ENCODE measurements at places on chromosomes 5 and 9.

- DNase-seq, result no peak
These were observed 27.0 kb downstream of the ALDH1A1 start for GRCh38 chr9:72925891-72926290.

DNA sequence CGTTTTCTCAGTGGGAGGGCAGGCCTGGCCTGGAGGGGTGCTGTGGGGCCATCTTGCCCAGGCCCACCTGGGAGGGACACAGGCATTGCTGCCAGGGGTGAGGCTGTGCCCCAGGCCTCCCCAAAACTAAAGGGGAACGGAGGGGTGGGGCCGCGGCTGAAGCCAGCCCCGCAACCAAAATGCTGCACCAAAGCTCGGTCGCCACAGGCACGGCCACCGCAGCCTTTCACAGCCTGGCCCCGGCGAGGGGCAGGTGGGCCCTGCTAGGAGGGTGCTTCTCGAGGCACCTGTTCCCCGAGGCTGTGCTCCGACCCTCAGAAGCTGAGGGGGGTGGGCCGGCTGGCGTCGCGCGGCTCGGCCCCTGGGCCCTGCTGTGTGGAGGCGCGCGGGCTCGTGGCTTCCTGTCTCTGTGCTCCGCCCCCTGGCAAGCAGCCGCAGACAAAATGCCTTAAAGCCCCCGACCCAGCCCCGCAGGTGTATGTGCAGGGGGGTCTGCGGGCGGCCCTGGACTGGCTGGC is 57.6 kb downstream of the JAK2 start:
- DNase-seq, result no peak

- no peak for DNase-seq
These were observed 791.9 kb upstream of the CDH6 start for GRCh38 chr5:30401479-30402058.

DNA sequence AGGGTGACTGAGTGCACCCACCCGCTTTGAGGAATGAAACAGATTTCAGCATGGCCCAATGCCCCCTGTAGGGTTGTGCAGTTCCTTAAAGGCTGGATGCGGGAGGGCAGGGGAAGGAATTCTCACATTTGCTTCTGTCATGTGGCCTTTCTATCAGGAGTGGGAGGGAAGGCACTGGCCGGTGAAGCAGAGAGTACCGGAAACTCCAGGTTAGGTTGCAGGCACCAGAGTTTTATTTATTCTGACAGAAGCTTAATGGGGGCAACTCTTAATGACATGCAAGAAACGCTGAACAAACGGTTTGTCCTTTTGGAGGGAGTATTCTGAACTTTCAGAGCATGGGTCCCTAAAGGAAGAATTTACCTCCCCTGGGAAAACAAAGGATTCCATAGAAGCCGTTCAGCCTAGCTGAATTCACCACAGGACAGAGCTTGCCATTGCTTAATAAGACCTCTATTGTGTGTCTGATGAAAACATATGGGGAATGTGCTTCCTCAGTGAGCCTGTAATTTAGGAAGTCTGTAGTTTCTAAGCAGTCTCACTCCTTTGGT is 44.1 kb upstream of the EQTN start:
- DNase-seq, result no peak

DNA sequence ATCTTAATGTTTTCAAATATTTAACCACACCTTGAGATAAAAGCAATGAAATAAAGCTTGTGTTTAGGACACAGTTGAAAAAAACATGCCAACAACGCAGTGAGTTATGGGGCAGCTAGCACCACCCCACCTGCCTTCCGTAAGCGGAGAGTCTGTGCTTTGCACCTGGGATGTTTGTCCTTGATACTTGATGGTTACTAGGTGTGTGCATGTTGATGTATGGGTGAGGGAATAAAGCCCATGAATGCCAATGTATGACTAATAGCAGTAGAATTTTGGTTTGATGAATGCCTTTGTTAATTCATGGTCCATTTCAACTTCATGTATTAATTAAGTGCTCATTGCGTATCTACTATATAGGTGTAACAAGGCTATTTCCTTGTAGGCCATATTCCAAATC is 74.0 kb downstream of the PCSK5 start:
- DNase-seq, result no peak

DNA sequence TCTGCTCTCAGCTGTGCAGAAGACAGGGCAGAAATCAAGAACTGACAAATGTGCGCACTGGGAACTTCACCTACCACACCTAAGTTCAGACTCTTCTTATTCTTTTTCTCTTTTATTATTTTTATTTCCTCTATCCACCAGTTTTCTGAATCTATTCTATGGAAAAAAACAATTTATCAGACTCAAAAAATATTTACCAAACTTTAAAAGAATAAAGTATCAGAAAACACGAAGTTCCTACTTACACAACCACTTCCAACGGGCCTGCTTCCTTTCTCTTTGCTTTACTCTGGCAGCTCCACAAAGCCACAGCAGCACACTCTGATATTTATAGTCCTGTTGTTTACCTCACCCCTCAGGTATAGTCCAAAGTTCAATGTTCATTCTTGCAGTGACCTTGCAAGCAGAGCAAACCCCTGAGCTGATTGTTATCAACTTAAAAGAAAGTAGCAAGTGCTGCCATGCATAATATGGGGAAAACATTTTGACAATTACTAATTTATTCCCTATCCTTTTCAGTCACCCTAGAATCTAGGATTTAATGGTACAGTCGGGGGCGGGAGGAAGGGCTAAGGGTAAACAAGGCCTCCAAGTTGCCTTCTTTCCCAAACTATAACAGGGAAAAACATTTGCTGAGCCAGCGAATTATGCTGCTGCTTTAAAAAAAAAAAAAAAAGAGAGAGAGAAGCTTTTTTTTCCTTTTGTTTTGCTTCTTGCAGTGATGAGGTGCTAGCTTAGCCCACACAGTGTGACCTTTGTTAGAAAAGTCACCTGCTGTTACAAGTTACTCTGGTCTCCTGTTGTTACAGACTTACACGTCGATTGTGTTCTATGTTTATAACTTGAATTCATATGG is at the start of gene SELENOP:
Gene SELENOP (minus strand): TSS at position 302 of the 856 bp plus-strand sequence. CDS start 3,539 bp downstream, outside the sequence.
- DNase-seq, result no peak

GRCh38 chr5:166031926-166032325 is 2259.5 kb upstream of the WWC1 start:
- DNase-seq, result no peak

DNA sequence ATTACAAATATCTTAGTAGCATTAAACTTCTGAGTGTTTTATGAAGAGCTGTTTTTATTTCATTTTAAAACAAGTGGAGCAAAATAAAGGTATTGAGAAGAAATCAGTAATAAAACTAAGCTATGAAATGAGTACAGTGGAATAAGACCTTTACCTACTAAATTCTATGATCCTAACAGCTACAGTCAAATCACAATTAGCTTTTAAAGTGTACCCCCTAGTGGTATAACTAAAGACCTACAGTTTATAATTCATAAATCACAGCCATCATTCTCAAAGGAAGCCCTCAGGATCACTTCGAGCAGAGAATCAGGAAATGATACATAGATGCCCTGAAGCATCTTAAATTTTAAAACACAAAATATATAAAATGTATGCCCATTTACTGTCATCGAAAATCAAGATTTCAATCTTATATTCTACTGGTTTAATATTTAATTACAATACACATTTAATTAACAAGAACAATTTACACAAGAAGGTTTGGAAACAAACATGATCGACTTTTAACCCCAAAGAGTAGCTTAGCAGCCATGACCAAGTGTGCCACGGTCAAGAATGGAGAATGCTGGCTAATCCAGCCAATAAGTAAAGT is 12.3 kb downstream of the CCNH start:
- no peak for DNase-seq

GRCh38 chr5:84693256-84693655 is 308.6 kb upstream of the EDIL3 start:
- DNase-seq, result no peak

GRCh38 chr9:21709464-21710058 is 92.9 kb upstream of the MTAP start:
- DNase-seq, result no peak

DNA sequence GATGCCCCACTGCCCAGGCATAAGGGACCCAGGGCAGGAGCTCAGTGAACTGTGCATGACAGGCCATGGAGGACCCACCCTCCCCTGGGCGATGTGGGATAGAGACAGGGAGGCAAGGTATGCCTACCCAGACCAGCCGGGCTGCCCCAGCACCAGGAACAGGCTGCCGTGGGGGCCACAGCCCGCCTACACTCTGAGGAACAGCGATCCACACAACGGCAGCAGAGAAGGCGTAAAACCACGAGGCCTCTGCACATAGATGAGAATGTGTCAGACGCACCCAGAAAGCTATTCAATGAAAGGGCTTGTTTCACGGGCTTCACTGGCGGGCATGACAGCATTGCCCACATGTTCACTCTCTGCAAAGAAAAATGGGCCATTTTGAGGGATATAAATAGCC is 49.5 kb downstream of the SEMA4D start:
- DNase-seq, result no peak

DNA sequence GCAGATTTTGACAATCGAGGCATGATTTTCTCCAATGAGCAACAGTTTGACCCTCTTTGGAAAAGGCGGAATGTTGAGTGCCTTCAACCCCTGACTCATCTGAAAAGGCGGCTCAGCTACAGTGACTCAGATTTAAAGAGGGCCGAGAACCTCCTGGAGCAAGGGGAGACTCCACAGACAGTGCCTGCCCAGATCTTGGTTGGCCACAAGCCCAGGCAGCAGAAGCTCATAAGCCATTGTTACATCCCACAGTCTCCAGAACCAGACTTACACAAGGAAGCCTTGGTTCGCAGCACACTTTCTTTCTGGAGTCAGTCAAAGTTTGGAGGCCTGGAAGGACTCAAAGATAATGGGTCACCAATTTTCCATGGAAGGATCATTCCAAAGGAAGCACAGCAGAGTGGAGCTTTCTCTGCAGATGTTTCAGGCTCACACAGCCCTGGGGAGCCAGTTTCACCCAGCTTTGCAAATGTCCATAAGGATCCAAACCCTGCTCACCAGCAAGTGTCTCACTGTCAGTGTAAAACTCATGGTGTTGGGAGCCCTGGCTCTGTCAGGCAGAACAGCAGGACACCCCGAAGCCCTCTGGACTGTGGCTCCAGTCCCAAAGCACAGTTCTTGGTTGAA is 13.6 kb downstream of the PTPDC1 start:
- DNase-seq, result no peak

DNA sequence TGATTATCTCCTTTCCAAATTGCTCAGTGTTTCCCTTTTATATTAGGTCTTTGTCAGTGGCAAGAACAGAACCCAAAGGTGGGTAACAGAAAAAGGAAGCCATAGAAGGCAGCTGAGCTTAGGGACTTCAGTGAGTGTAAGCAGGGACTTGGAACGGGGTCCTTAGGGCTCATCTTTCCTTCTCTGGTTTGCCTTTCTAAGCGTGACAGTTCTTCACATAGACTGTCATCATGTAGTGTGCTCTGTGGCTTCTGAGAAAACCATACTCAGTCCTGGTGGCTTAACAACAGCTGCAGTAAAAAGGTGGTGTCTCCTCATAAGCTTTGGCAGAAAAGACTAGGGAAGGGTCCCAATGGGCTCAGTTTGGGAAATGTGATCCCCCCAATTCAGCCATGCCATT is 108.8 kb downstream of the SLC12A2 start:
- no peak for DNase-seq

- no peak for DNase-seq
These were observed 55.2 kb upstream of the TUSC1 start for GRCh38 chr9:25733336-25733982.

DNA sequence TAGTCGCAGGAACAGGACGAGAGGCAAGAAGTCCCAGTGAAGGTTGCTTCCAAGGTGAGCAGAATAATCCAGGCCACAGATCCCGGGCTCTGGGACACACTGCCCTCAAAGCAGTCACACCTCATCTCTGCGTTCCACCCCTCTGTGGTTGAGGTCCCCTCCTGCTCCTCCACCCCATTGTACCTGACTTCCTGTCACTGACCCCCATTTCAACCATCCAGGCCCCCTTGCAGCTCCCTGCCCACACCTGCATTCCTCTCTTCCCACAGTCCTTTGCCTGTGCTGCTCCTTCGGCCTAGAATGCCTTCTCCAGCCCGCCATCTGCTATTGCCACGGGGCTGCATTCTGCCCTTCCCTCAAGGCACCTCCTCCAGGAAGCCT is 73.5 kb downstream of the PAX5 start:
- no peak for DNase-seq

- no peak for DNase-seq
These were observed 75.3 kb downstream of the HMGCR start for GRCh38 chr5:75412111-75412990.

GRCh38 chr5:159161361-159162214 is 47.8 kb downstream of the RNF145 start:
- DNase-seq, result no peak

- no peak for DNase-seq
These were observed 761.3 kb upstream of the DMAC1 start for GRCh38 chr9:8560560-8561525.

GRCh38 chr5:1763960-1764605 is 35.6 kb downstream of the MRPL36 start:
- no peak for DNase-seq

- DNase-seq, result no peak
These were observed 15.1 kb downstream of the TEK start for GRCh38 chr9:27124151-27124550.

DNA sequence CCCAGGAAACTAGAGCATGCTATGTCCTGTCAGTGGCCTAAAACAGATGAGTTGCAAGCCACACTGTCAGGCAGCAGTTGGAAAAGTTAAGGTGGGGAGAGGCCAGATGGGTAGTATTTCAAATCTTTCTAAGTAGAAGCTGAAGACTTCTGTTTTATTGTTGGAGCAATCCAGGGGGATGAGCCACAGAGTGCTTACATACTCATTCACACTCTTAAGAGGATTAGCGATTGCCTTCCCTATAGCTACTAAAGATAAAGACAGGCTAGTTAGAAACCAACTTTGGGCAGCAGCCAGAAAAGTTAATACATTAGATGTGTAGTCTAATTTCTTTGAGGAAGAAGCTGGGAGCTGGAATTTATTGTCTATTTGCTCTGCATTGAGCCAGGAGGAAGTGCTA is 61.7 kb upstream of the ELAVL2 start:
- DNase-seq, result no peak

- no peak for DNase-seq
These were observed 6.8 kb upstream of the DENND4C start for GRCh38 chr9:19223724-19224123.

Measured in NCI-H1048 (cell line).